Endothelial cell of umbilical vein (primary cell): ENCODE measurements at places on chromosomes 2 and 18. TPM values are rescaled to one million over a fixed set of nuclear protein-coding genes. Genes with fewer than 3 reads are reported as not detected.

GRCh38 chr2:221109552-221109951 is 462.6 kb downstream of the EPHA4 start:
- DNase-seq: no peak

DNA sequence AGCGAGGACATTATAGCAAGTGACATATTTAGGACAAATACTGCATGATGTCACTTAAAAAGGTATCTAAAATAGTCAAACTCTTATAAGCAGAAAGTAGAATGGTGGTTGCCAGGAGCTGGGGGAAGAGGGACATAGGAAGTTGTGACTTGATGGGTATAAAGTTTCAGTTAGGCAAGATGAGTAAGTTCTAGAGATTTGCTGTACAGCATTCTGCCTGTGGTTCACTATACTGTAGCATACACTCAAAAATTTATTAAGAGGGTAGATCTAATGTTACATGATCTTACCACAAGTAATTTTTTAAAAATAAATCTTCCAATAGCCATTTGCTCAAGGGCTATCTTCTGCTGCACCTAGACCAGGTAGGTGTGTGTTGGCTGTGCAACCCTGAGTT is 78.1 kb upstream of the NPAS2 start:
- DNase-seq: no peak

DNA sequence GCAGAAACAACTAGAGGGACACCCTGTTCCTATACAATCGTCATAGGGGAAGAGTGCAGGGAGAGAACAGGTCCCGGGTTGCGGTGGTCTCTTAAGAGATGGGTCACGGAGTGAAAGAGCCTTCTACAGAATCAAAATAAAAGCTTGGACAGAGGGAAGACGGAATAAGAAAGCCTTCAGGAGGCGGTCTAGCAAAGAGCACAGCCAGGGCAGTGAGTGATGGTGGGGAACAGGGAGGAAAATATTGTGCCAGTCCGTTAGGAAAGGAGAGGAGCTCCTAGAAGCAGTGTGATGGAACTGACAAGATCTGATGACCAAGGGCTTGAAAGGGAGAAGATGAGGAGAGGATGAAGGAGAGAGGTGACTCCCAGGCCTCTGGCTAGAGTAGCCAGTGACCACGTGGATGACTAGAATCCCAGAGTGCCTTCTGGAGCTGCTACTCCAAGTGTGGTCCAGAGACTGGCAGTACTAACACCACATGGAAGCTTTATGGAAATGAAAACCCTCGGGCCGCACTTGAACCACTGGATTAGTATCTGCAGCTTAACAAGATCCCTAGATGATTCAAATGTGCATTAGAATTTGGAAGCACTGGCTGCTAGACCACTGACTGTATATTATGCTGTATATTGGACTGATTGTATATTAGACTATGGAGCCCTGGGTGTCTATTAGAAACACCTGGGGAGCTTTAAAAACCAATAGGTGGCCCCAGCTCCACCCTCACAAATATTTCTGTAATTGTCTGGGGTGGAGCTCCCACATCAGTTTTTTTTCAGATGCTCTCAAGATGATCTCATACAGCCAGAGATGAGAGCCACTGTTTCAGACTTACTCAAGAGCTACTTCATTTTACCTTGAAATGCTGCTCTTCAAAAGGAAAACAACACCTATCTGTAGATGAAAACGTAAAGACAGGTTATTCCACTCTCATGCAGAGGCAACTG is 1.1 kb upstream of the EVA1A start:
- DNase-seq: no peak

Gene SKA1
- polyA plus RNA-seq: 6.9 and 8.7 TPM in 2 replicates

Gene PPIG
- polyA plus RNA-seq: 7.4 and 13.4 TPM in 2 replicates
